Vagina (tissue), 2 donors: ENCODE measurements at places on chromosomes 6 and 20.

DNA sequence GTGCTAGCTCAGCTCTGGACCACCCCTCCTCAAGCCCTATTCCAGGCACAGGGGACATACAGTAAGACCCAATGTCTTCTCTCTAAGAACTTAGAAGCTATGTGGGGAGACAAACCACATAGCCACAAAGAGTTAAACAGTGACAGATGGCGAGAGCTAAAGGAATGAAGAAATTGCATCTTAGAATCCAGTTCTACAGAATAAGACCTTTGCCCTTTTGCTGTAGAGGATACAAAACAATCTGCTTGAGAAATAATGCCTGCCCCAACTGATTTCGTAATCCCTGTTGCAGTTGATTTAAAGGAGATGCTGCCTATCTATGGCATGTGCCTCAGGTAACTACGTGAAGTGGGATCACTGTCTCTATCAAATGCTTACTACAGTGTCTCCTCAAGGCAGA is 31.2 kb downstream of the TNFRSF21 start:
- DNase-seq: no peak

DNA sequence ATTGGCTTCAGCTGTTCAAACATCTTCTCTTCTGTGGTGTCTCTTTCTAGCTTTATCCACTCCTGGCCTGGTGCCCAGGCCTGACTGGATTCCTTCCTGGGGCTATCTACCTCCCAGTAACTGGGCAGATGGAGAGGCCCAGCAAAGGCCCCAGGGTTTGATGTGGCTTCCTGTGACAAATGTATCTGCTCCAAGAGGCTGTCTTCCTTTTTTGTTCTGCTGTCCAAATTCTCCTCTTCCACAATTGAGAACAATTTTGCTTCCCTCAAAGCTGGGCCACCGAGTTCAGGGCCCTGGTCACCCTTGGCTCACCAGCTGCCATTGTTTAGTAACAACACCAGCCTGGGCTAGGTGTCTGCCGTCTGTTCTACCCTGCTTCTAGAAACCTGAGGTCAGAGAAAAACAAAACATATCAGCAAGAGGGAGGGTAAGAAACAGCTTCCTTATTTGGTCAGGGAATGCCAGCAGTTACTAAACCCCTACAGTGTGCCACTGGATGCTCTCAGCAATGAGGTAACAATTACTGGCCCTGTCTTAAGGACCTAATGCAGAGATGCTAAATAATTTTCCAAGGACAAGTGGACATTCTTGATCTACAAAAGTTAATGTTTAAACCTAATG is 3.9 kb downstream of the ZFP57 start:
- DNase-seq: no peak

GRCh38 chr6:147397306-147397705 is 111.2 kb upstream of the SAMD5 start:
- DNase-seq: no peak

GRCh38 chr20:53735536-53736050 is 142.0 kb upstream of the ZNF217 start:
- DNase-seq: no peak

GRCh38 chr6:160963651-160964050 is 27.9 kb upstream of the MAP3K4 start:
- DNase-seq: no peak
